ENCODE measurements at places on chromosomes 4 and X.

- no peak for DNase-seq
Observed at GRCh38 chr4:102710986-102711385, 49.8 kb downstream of the MANBA start.

DNA sequence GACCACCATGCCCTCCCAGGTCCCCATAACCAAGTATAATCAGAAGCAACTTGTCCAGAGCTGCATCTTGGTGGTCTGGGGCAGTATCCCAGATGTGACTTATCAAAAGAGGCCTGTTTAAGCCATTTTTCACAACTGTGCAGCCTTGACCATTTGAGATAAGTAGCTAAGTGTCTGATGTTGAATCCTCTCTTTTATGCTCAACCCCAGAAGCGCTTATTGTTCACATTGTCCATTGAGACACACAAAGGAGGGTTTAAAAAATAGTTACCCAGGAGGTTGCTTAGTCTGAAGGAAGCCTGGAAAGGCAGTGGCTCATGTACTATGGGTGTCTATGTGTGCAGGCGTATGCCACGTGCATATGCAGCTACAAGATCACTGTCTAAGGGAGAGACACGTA lies 27.0 kb downstream of the ENPP6 start:
- DNase-seq = no peak

GRCh38 chr4:139027776-139028175 lies 12.2 kb downstream of the NOCT start:
- DNase-seq = no peak

GRCh38 chr4:39970671-39971640 lies 6.8 kb downstream of the PDS5A start:
- peak; percentile 47 for DNase-seq

DNA sequence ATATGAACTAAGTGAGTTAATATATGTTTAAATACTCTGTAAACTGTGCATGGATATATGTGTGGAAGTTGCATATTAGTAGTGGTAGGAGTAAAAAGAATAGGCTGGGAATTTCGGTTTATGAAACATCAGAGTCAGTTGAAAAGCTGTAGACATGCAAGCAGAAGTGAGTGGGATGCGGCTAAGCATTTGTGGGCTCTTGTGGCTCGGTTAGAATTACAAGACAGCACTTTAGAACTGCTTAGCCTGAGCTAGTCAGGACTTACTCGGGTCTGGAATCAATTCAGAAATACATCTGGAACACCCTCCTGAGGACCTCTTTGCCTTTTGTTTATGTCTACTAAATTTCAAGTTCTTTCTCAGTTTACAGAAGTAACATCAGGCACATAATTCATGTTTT lies 93.6 kb downstream of the AFF2 start:
- DNase-seq = no peak

Measured in left lung (tissue), 14 donors.